Type B pancreatic cell (in vitro differentiated cells): ENCODE measurements at places on chromosomes 1 and 21. TPM values are rescaled to one million over a fixed set of nuclear protein-coding genes. Genes with fewer than 3 reads are reported as not detected.

DNA sequence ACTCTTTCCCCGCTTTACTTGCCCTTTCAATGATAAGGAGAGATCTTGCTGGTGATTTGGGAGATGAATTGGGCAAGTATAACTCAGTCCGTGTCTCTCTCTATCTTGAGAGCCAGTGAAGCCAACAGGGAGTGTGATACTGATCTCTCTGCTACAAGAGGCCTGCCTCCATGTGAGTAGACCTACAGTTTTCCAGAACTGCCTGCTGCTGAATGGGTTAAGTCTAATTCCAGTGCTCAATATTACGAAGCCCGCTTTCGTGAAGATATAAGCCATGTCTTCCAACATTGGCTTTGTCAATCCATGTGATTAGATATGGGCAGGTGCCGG is 92.6 kb downstream of the ADCY10 start:
- peaks cover 5% of the 10 kb centered on the region for H3K4me1 ChIP-seq
- no peaks in the 10 kb centered on the region for H3K36me3 ChIP-seq
- H3K4me3 ChIP-seq: no peak overlapping the region

DNA sequence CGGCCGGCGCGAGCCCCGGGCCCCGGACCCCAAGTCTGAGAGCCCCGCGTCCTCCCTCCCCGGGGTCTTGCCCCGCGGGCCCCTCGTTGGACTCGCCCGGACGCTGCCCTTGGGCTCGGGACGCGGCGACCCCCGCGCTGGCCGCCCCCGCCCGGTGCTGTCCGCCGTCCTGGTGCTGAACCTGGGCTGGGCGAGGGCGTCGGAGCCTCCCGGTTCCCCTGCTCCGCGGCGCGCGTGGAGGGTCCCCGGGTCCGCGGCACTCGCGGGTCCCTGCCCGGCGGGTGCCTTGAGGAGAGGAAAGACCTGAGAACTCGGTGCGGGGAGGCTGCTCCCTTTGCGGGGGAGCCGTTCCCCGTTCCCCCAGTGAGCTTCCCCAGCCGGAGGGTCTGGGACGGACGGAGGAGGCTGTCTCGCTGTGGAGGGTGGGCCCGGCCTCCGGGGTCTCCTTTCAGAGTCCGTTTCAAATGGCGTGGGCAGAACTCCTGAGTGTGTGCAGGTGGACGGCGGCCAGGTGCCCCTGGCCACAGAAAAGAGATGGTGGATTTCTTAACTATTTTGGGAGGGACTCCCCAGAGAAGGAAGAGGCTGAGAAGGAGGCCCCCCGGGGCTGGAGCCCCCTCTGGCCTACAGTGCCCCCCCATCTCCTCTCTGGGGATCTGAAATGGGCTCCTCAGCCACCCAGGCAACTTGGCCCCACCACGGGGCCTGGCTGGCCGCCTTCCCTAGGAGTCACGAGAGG is 595 bp downstream of the GABRD start:
- H3K36me3 ChIP-seq: no peaks in the 10 kb centered on the region
- H3K4me1 ChIP-seq: no peaks in the 10 kb centered on the region
- H3K27ac ChIP-seq: no peak overlapping the region
- H3K27me3 ChIP-seq: peaks cover 79% of the 10 kb centered on the region
- H3K4me3 ChIP-seq: peak overlapping the region; percentile 34

DNA sequence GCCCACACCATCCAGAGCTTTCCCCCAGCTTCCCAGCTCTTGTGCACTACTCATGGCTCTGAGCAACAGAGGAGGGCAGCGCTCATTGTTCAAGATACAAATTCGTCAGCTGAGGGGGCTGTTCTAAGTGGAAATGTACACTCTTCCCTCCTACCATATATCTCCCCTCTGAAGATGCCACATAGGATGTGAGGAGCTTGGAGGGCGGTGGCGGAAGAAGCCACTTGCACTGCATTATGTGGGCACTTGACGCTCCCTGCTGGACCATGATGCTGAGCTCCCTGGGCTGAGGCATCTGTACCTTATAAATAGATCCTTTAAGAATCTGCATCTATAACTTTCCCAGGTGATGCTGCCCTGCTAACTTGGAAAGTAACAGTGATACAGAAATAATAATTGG is 477.6 kb upstream of the DEPDC1 start:
- no peaks in the 10 kb centered on the region for H3K27me3 ChIP-seq
- DNase-seq: no peak
- H3K36me3 ChIP-seq: no peaks in the 10 kb centered on the region
- H3K4me1 ChIP-seq: peaks cover 11% of the 10 kb centered on the region
- H3K27ac ChIP-seq: no peak overlapping the region
- H3K4me3 ChIP-seq: no peak overlapping the region

GRCh38 chr1:117054068-117054467 is 6.1 kb upstream of the TTF2 start:
- H3K36me3 ChIP-seq: no peaks in the 10 kb centered on the region
- H3K27ac ChIP-seq: no peak overlapping the region
- H3K4me1 ChIP-seq: peaks cover 10% of the 10 kb centered on the region
- DNase-seq: no peak

DNA sequence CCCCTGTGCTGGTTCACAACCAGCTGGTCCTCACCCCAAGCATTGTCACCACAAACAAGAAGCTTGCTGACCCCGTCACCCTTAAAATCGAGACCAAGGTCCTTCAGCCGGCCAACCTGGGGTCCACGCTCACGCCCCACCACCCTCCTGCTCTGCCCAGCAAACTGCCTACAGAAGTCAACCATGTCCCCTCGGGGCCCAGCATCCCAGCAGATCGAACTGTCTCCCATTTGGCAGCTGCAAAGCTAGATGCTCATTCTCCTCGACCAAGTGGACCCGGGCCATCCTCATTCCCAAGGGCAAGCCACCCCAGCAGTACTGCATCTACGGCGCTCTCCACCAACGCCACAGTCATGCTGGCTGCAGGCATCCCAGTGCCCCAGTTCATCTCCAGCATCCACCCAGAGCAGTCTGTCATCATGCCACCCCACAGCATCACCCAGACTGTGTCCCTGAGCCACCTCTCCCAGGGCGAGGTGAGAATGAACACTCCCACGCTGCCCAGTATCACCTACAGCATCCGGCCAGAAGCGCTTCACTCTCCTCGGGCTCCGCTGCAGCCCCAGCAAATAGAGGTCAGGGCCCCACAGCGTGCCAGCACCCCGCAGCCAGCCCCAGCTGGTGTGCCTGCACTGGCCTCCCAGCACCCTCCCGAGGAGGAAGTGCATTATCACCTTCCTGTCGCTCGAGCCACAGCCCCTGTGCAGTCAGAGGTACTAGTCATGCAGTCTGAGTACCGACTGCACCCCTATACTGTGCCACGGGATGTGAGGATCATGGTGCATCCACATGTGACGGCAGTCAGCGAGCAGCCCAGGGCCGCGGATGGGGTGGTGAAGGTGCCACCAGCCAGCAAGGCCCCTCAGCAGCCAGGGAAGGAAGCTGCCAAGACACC is 40.6 kb downstream of the ZBTB17 start:
- H3K4me3 ChIP-seq: no peak overlapping the region
- H3K27me3 ChIP-seq: no peaks in the 10 kb centered on the region
- no peak overlapping the region for H3K27ac ChIP-seq

GRCh38 chr1:25774921-25775771 is 24.8 kb upstream of the SELENON start:
- H3K27ac ChIP-seq: peak overlapping the region; percentile 54
- no peak for DNase-seq
- H3K4me1 ChIP-seq: peaks cover 62% of the 10 kb centered on the region
- H3K36me3 ChIP-seq: no peaks in the 10 kb centered on the region
- no peaks in the 10 kb centered on the region for H3K27me3 ChIP-seq

The LEPR gene
- 5.4 and 7.2 TPM in 2 replicates for total RNA-seq

The CLCNKB gene
- 0.95 and 1.6 TPM in 2 replicates for total RNA-seq

The METTL13 gene
- 32.9 and 39.8 TPM in 2 replicates for total RNA-seq

The APCS gene
- total RNA-seq: 0.40 TPM in 1 of 2 replicates, not detected in the other

The FAM151A gene
- total RNA-seq: 0.39 and 5.8 TPM in 2 replicates
